ENCODE measurements at places on chromosomes 7 and 10.

DNA sequence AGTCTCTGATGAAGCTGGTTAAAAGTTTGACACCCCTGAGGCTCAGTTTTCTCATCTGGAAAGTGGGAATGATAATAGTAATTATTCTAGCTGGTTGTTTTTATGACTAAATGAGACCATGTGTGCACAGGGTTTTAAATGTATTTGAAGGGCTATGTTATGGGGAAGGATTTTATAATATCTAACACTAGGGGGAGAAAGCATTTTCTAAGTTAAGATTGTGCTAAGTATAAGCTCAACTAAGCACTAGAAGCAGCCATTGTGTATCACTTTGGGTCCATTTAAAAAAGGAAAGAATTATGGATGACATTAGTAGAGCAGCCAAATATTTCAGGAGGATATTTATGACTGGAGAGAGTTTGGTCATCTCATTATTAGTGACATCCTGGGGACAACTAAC is 49.5 kb upstream of the CREB5 start:
- DNase-seq, result no peak

GRCh38 chr7:50957431-50957830 is 174.7 kb upstream of the GRB10 start:
- no peak for DNase-seq

DNA sequence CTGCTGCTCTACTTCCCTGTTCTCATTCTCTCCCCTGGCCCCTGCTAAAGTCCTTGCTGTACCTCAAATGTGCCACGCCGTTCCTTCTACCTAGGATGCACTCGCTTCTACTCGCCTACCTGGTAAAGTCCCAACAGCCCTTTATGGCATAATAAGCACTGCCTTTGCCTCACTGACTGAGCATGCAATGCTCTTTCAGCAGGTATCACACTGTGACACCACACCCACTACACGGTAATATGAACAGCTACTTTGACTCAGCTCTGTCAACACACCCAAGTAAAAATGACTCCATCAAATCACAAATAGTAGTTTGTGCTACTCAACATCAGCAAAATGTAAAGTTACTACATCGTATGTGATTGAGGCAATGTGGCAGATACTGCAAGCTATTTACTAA is 37.6 kb downstream of the FAM204A start:
- DNase-seq, result no peak

- DNase-seq, result no peak
Measured at GRCh38 chr10:34104829-34105572, 710.1 kb downstream of the PARD3 start.

GRCh38 chr10:98330987-98331386 is 63.0 kb upstream of the LOXL4 start:
- DNase-seq, result no peak

DNA sequence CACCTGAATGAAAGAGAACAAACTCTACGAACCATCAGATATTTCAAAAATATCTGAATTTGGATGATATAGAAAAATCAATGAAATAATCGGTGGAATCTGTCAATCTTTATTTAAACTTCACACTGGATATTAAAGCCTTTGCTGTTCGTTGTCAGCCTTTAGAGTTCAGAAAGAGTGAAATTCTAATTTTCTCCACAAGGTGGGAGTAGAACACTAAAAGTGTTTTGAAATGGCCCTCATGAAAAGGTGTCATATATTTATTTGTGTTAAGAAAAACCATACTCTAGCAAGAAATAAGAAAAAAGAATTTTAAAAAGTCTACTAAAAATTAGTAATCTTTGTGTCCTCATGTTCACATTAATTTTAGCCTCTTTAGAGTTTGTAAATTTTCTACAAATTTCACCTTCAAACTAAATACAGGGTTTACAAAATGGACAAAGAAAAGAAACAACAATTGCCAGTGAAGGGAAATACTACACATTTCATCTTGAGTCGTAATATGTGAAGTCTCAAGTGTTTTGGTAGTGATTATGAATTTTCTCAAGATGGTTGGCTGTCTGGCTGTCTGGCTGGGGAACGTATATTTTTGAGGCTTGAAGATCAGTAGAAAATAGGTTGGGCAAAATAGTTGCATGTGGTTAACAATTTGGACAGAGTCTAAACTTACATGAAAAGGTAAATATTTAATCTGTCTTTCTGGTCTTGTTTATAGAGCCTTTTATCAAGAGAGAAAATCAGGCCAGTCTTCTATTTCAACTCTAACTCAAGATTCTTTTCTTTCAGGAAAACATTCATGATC is 43.7 kb downstream of the DNAJB9 start:
- peak; percentile 14 for DNase-seq

DNA sequence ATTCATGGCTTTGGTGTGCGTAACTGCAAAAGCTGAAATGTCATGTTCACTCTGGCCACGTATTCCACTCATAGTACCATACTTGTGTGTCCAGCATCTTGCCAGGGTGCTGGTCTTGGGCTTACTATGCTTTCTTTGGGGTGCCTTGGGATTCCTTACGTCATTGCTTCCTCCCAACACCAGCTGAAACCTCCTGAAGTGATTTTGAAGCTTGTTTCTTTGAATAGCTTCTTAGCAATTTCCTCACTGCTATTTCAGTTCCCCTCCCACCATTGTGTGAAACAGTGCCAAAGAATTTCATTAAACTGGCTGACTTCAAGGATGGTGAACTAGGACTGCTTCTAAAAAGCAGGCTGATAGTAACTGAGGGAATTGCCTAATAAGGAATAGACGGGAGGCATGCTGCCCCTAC is 36.9 kb downstream of the ENTPD1 start:
- DNase-seq, result no peak

GRCh38 chr10:82068501-82068900 is 193.5 kb downstream of the NRG3 start:
- DNase-seq, result no peak
